ENCODE measurements at places on chromosomes 2 and 18. TPM values are rescaled to one million over a fixed set of nuclear protein-coding genes. Genes with fewer than 3 reads are reported as not detected.

Gene EPB41L3
- 4.5 TPM for total RNA-seq

Gene B3GNT7
- 7.2 TPM for total RNA-seq

Gene CAPN14
- under 0.01 TPM for total RNA-seq

Gene C2orf78
- total RNA-seq, result not detected

Gene MAPRE3
- total RNA-seq, result 0.64 TPM

Gene CFC1
- not detected for total RNA-seq

Data from dermis microvascular lymphatic vessel endothelial cell (primary cell).